Mesothelial cell of epicardium (in vitro differentiated cells): ENCODE measurements at places on chromosomes 7 and 10. TPM values are rescaled to one million over a fixed set of nuclear protein-coding genes. Genes with fewer than 3 reads are reported as not detected.

DNA sequence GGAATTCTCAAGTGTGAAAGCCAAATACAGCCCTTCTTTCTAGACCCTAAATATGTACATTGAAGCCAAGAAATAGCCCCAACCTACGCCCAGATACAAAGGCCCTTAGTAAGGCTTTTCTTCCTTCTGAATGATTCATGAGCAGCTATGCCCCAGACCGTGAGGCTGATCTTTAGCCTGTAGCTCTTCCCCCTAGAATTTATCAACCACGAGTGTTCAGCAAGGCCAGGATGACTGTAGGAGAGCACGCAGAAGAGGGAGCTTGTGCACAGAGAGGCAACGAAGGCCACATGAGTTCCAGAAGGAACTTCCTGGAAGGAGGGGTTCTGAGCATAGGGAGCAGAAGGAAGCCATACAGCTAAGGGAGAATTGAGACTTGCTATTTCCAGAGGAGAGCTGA lies 53.0 kb upstream of the HABP2 start:
- no peak for DNase-seq

DNA sequence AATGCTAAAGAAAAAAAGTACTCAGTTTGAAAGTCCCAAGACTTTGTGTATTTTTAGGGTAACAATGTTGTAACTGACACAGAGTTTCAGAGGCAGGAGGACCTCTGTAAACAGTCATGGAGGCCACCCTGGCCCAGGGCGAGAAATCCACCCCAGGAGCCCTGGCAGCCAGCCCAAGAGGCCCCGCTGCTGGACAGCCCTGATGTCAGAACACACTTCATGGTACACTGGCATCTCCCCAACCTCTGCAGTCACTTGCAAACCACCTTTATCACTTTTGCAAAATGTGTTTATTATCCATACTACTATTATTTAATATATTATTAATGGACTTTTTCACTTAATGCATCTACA lies 30.2 kb downstream of the C10orf143 start:
- DNase-seq: no peak

- peak; percentile 69 for DNase-seq
Measured at GRCh38 chr7:590731-591551, 71.3 kb upstream of the PDGFA start.

DNA sequence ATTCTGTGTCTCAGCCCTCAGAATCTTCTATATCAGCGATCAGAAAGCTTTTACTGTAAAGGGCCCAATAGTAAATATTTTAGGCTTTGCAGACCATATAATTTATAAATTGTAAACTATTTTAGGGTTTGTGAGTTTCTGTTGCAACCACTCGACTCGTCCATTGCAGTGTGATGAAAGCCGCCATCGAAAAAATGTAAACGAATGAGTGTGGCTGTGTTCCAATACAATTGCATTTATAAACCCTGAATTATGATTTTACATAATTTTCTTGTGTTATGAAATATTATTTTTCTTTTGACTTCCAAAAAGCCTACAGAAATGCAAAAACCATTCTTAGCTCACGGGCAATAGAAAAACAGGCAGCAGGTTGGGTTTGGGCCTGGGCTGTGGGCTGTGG lies 62.5 kb upstream of the ADO start:
- DNase-seq: no peak

GRCh38 chr10:75406462-75407223 lies 5.1 kb upstream of the ZNF503 start:
- DNase-seq: no peak

DNA sequence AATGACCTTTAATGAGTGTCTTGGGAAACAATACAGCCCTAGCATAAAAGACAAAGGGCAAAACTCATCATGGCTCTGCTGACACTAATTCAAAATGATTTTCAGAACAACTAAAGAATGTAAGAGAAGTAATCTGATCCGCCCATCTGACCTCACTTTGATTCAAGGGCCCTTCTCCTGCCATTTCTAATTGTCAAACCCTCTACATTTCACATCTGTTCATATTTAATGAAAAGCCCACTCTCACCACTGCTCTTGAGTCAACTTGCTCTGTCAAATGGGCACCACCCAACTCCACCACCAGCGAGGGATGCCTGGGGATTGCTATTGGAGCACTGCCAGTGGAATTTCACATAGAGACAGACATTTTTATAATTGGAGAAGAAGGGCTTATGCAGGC lies 639.2 kb downstream of the KCNMA1 start:
- no peak for DNase-seq

GRCh38 chr7:159157714-159158113 lies 13.0 kb upstream of the VIPR2 start:
- DNase-seq: no peak

GRCh38 chr7:111388912-111389311 lies 173.4 kb downstream of the IMMP2L start:
- no peak for DNase-seq

GRCh38 chr7:92841192-92841591 lies 4.8 kb upstream of the CDK6 start:
- DNase-seq: no peak

DNA sequence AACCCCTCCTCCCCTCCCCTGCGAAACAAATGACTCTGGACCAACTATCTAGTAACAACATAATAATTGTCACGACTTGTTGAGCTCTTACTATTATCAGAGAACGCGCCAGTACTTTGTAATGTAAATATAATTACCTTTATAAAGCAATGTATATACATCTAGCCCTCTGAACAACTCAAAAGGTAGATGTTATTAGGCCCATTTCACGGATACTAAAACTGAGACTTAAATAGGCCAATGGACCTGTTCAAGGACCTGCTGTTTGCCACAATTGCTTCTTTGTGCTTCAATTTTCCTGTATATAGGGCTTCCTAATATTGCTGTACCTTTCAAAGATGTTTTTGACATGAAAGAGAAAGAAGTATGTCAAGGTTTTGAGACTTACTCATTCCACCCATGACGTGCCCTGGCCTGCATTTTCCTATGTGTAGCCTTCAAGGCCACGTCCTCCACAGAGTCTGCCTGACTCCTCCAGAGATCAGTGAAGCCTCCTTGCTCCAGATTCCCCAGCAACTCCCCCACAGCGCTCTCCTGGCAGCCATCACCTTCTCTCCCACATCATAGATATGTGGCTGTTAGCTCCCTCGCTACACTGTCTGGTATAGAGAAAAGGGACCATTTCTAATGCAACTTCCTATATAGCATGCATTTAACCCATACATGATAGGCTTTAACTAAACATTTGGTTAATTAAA lies 156.6 kb downstream of the SKIDA1 start:
- DNase-seq: no peak

DNA sequence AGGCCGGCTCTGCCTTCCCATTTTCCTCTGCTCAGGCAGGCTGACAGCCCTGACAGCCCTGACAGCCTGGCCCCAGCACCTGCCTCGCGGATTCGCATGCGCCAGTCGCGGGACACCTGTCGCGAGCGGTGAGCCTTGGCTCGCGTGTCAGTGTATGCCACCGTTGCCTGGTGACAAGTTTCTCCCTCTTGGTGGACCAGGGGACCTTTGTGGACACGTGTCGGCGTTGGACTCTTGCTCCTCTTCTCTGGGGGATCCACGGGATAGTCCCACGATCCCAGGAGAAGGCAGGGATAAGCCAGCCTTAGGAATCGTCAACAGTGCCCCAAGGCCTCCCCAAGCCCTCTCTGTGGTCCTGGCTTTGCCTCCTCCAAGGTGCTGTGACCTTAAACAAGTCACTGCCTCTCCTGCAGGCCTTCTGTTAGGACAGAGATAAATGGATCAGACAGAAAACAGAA lies 18.1 kb upstream of the ZNF273 start:
- DNase-seq: no peak

DNA sequence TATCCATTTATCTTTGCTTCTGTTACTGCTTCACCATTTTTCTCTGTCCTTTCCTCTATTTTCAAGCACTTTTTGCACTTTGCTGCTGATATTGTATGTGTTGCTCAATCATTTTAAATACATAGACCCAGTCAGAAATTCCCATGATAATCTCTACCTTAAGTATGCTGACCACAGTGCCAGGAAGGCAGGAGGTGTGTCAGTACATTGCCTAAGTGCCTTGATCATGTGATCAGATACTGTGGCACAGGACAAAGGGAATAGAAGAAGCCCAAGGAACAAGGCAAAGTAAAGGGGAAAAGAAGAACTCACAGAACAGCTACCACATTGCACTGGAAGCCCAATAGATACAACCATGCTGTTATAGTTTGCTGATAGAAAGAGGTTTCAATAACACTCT lies 53.7 kb upstream of the CD36 start:
- DNase-seq: no peak

- DNase-seq: no peak
Measured at GRCh38 chr7:40903872-40904271, 769.1 kb downstream of the SUGCT start.

RINT1 gene
- total RNA-seq: 25.3 to 28.5 TPM (median 26.3 TPM) in 3 replicates

CFAP69 gene
- 3.7 to 4.8 TPM (median 4.6 TPM) in 3 replicates for total RNA-seq

IKZF5 gene
- total RNA-seq: 10.9 to 14.6 TPM (median 12.4 TPM) in 3 replicates

UCN3 gene
- total RNA-seq: not detected in 3 replicates

SFRP4 gene
- 5.7 to 6.6 TPM (median 6.4 TPM) in 3 replicates for total RNA-seq

PTPRE gene
- 2.0 to 2.6 TPM (median 2.1 TPM) in 3 replicates for total RNA-seq

MEIG1 gene
- 0.56 to 0.77 TPM in 2 of 3 replicates, not detected in the other for total RNA-seq
